Cardiac muscle cell (in vitro differentiated cells and primary cell): ENCODE measurements at places on chromosomes 6 and 20. TPM values are rescaled to one million over a fixed set of nuclear protein-coding genes. Genes with fewer than 3 reads are reported as not detected.

DNA sequence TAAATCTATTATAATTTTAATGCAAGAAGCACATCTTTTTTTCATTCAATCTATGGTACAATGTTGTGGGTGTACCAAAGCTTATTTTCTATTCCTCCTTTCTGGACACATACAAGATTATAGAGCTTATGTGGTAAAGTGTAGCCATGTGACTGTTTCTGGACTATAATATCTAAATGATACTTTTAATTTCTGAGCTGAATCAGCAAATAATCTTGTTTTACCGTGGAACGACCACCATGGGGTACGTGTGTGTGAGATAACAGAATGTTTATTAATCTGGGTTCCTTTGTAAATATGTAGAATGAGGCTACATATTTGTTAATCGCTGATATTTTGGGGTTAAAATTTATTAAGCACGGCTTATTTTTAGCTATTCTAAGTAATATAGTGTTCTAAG lies 111.5 kb upstream of the EYS start:
- H3K27me3 ChIP-seq = no peaks in the 10 kb centered on the region
- DNase-seq = no peak
- no peaks in the 10 kb centered on the region for H3K36me3 ChIP-seq
- no peak overlapping the region for H3K27ac ChIP-seq
- no peaks in the 10 kb centered on the region for H3K4me1 ChIP-seq

DNA sequence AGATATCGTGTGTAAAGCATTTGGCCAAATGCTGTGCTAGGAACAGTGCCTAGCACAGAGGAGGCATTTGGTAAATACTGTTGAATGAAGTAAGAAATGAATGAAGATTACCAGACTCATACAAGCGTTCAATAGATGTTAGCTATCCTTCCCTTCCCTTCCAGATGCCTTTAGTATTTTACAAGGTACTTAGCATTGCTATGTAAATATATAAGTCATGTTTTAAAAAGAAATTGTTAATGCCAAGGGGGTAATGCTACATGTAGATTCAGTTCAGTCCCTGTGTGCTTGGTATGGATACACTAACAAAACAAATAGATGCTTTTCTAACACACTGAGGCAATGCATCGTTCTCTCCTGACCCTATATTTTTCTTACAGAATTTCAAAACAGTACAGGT lies 407.2 kb downstream of the ADGRB3 start:
- DNase-seq = no peak
- no peaks in the 10 kb centered on the region for H3K27me3 ChIP-seq
- no peaks in the 10 kb centered on the region for H3K36me3 ChIP-seq
- no peak overlapping the region for H3K4me3 ChIP-seq
- H3K4me1 ChIP-seq = no peaks in the 10 kb centered on the region
- H3K27ac ChIP-seq = no peak overlapping the region

GRCh38 chr20:53929974-53930650 lies 140.3 kb downstream of the BCAS1 start:
- no peak for DNase-seq
- H3K4me1 ChIP-seq = peaks cover 18% of the 10 kb centered on the region
- no peak overlapping the region for H3K27ac ChIP-seq

DNA sequence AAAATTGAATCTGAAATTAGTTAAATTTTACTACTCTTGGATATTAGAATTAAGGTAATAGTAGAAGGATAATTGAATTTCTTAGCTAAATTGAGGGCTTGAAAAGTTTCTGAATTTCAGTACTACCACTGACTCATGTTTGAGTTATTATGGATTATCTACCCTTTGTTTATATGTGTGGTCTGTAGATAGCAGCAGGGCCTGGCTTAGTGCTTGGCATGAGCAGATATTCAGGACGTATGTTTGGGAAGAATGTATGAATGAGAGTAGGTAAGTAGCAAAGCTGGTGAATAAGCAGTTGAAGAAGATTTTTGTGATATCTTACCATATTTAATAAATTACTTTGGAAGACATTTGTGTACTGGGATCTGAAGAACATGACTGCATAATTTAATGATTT lies 152.7 kb downstream of the MACROD2 start:
- no peaks in the 10 kb centered on the region for H3K27me3 ChIP-seq
- H3K4me1 ChIP-seq = peaks cover 5% of the 10 kb centered on the region
- DNase-seq = peak; percentile 21
- no peak overlapping the region for H3K27ac ChIP-seq

GRCh38 chr6:15409301-15410125 lies 163.6 kb downstream of the JARID2 start:
- no peak for DNase-seq
- H3K36me3 ChIP-seq = no peaks in the 10 kb centered on the region
- H3K4me3 ChIP-seq = no peak overlapping the region
- peaks cover 33% of the 10 kb centered on the region for H3K4me1 ChIP-seq
- no peaks in the 10 kb centered on the region for H3K27me3 ChIP-seq

DNA sequence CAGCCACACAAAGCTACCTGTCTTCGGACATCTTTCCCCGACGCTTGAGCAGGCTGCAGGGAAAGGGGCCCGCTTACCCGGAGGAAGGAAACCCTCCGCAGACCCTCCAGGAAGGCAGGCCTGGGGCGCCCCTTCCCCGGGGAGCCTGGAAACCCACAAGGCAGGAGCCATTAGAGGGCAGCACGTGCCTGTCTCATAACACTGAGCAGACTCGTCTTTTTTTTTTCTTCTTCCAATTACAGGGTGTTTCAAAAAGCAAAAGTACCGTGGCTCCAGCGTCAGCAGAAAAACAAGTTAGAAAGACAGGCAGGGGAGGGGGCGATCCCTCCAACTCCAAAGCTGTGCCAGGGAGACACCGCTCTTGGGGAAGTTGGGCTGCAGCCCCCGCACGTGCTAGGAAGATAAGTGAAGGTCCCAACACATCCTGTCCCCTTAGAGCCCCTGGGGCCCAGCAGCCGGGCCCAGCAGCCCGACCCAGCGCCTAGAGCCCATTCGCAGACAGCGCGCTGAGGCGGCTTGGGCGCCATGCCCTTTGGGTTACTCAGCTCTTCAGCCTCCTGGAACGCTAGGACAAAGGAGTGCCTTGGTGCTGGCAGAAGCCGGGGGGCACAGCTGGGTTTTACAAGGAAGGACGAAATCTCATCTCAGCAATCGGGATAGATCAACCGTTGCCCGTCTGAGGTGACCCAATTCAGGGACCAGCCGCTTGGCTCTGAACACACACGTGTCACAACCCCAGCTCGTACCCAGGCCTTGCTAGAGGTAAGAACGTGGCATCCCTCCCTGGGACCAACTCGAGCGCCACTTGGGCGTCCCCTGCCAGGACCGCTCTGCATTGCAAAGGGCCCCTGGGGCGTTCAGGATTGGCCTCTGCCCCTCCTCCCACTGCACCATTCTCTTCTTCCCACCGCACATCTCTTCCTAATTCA lies 136.3 kb downstream of the LY86 start:
- H3K27ac ChIP-seq = no peak overlapping the region
- peak; percentile 85 for DNase-seq
- H3K4me3 ChIP-seq = no peak overlapping the region
- H3K36me3 ChIP-seq = no peaks in the 10 kb centered on the region
- H3K27me3 ChIP-seq = no peaks in the 10 kb centered on the region
- H3K4me1 ChIP-seq = peaks cover 13% of the 10 kb centered on the region

- no peak for DNase-seq
- H3K4me3 ChIP-seq = no peak overlapping the region
- peaks cover 7% of the 10 kb centered on the region for H3K36me3 ChIP-seq
- H3K4me1 ChIP-seq = peaks cover 29% of the 10 kb centered on the region
Measured at GRCh38 chr6:36860126-36860525, 14.5 kb downstream of the PPIL1 start.

- H3K27ac ChIP-seq = no peak overlapping the region
- H3K36me3 ChIP-seq = no peaks in the 10 kb centered on the region
- DNase-seq = no peak
- H3K27me3 ChIP-seq = peaks cover 33% of the 10 kb centered on the region
- peaks cover 5% of the 10 kb centered on the region for H3K4me1 ChIP-seq
Measured at GRCh38 chr20:64052987-64053840, 3.8 kb upstream of the SOX18 start.

- no peak overlapping the region for H3K27ac ChIP-seq
- H3K4me1 ChIP-seq = peaks cover 3% of the 10 kb centered on the region
- no peaks in the 10 kb centered on the region for H3K27me3 ChIP-seq
- no peaks in the 10 kb centered on the region for H3K36me3 ChIP-seq
- no peak overlapping the region for H3K4me3 ChIP-seq
Measured at GRCh38 chr6:101276066-101276465, 117.4 kb upstream of the GRIK2 start.

Gene CRISP3
- not detected in 2 replicates for total RNA-seq

Gene CDH22
- total RNA-seq = not detected in 2 replicates

Gene TCF15
- total RNA-seq = 0.11 and 0.86 TPM in 2 replicates

Gene VIP
- not detected in 2 replicates for total RNA-seq

Gene CD40
- total RNA-seq = 0.35 and 0.42 TPM in 2 replicates
